CD4-positive, alpha-beta T cell treated with Interleukin-17A for 4 hours (primary cell): ENCODE measurements at places on chromosomes 1 and 21.

GRCh38 chr1:94798054-94798453 lies 22.1 kb upstream of the SLC44A3 start:
- DNase-seq, result no peak

- DNase-seq, result no peak
These were observed 60.1 kb downstream of the KIAA0040 start for GRCh38 chr1:175132436-175132835.

- DNase-seq, result no peak
These were observed 4.5 kb upstream of the SVBP start for GRCh38 chr1:42821690-42822089.

DNA sequence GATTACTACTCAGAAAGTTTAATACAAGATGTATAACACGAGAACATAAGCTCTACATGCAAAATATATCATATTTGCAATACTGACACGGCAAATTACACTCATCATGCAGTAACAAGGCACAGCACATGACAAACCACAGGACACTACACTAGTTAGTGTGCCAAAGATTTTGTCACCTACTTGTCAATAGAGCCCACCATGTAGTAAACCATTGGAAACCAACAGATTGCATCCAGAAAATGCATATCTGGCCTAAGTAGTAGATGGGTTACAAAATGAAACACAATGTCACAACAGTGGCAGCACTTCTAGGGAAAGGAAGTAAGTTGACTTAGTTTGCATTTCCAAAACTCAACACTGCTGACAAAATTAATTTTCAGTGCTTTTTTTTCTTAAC lies 288.9 kb downstream of the KCNT2 start:
- DNase-seq, result no peak

- peak; percentile 1 for DNase-seq
These were observed 890 bp downstream of the GJC2 start for GRCh38 chr1:228150461-228151179.

- DNase-seq, result no peak
These were observed 38.1 kb upstream of the NBL1 start for GRCh38 chr1:19605967-19606366.

DNA sequence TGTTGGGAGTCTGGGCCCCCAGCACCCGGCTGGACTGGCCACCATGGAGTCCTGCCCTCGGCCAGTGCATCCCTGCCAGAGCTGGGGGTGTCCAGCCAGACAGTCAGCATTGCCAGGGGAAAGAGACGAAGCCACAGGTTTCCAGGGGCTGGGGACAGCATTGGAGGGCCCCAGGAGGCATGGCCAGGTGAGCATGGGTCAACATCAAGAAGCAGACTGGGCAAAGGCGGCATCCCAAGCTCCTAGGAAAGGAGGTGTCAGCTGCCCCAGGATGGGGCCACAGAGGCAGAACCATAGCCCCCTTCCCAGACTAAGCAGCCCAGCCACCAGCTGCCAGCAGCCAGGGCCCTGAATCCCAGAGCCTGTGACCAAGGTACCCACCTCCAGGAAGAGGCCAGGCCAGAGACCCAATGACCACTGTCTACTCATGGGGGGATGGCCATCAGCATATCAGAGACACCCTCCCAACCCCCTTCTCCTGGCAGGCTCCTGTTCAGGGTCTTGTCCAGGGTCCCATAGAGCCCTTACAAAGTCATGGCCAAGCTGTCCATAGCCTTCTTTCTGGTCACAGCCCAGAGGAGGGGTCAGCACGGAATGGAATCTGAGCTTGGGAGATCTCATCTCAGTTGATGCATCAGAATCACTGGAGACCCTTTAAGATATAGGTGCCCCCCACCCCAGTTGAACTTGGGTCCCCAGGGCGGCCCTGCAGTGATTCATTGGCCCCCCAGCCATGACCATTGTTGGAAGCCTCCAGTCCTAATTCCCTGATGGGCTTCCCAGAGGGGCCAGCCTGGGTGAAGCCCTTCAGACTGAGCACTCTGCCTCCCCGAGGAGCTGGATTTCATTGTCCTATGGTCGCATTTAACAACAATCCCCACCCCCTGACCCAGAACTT lies 32.5 kb downstream of the WNT3A start:
- no peak for DNase-seq

GRCh38 chr1:200139661-200140250 lies 112.2 kb downstream of the NR5A2 start:
- DNase-seq, result peak; percentile 34

DNA sequence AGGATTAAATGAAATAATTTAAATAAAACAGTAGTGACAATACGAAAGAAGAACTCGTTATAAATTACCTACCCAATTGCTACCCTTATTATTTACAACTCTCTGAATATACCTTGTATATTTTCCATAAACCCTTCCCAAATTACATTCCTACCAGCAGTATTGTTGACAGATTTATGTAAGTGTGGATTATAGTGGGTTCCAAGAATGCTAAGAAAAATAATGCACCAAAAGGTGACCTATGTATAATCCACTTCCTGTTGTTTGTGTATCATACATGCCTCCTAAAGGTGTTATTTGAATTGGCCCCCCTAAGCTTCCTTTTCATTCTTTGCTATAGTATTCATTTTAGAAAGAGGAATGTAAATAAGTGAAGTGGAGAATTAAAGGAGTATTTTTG lies 33.2 kb upstream of the CXADR start:
- DNase-seq, result no peak

GRCh38 chr1:45833361-45833760 lies 29.9 kb downstream of the MAST2 start:
- DNase-seq, result no peak

GRCh38 chr1:208476846-208477170 lies 232.6 kb upstream of the PLXNA2 start:
- DNase-seq, result no peak

DNA sequence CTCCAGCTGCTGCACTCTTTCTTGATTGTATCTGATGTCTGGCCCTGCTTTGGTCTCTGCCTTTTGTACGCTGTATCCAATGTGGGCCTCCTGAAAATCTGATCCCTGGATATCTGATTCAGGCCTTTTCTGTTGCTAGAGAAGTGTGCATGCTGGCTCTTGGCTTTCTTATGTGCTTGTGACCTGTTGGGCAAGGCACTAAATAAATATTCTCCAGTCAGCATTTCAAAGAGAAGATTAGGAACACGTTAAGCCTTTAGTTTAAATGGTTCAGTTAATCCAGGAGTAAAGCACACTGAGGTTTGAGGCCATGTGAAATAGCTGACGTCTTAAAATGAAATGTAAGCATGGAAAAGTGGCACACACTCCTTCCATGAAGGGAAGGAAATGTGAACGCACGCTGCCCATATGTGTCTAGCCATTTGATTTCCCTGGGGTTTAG lies 9.3 kb upstream of the F3 start:
- no peak for DNase-seq

DNA sequence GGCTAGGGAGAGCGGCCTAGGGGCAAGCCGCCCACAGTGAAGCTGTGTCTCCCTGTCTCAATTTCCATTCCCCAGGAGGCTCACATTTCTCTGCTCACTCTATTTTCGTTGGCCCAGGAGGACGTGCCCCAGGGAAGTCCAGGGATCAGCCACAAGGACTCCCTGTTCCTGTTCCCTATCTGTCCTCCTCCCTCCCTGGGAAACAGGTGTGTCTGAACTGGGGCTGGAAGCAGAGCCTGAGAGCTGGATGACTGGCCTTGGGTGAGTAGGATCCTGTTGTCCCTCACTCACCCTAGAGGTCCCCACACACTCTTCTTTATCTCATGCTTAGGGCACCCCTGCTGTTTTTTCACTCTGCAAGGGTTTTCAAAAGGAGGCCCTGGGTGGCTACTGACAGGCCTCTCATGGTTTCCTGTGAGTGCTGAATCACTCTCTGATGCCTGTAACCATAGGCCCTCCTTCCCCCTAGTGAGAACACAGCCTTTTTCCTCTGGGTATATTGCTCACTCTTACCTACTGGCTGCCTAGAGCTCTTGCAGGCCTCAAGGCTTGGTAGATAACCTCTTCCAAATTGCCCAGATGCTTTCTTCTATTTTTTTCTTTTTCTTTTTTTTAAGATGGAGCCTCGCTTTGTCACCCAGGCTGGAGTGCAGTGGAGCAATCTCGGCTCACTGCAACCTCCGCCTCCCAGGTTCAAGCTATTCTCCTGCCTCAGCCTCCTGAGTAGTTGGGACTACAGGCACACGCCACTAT lies 3.3 kb upstream of the UTP11 start:
- peak; percentile 56 for DNase-seq

GRCh38 chr21:14554948-14555347 lies 8.8 kb upstream of the SAMSN1 start:
- DNase-seq, result peak; percentile 58

GRCh38 chr1:167197692-167198091 lies 23.0 kb upstream of the POU2F1 start:
- peak; percentile 4 for DNase-seq

DNA sequence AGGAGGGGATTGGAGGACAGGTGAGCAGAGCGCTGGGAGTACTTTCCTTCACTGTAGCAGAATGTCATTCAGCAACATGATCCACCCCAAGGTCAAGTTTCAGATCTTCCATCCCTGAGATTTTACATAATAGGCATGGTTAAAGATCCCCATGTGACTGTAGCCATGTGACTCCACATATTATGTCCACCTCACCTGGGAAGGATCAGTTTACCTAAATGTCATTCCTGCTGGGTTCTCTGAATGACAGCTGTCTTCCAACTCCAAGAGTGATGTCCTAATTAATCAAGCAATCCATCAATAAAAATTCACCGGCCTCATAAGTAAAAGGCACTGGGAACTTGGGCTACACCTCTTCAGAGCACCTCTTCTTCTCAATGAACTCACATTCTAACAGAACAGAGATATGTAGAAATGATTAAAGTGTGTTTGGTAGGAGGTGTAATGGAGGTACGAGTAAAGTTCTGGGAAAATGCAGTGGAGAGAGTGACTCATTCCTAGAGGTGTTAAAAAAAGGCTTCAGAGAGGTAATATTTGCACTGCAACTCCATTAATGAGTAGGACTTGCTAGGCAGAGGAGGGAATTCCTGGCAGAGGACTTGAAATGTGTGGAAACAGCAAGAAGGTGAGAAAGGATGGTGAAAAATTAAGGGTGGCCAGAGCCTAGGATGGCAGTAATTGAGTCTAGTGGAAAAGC lies 22.2 kb upstream of the MAPKAPK2 start:
- DNase-seq, result no peak

- no peak for DNase-seq
These were observed 89.9 kb downstream of the FOXD2 start for GRCh38 chr1:47527653-47528272.

DNA sequence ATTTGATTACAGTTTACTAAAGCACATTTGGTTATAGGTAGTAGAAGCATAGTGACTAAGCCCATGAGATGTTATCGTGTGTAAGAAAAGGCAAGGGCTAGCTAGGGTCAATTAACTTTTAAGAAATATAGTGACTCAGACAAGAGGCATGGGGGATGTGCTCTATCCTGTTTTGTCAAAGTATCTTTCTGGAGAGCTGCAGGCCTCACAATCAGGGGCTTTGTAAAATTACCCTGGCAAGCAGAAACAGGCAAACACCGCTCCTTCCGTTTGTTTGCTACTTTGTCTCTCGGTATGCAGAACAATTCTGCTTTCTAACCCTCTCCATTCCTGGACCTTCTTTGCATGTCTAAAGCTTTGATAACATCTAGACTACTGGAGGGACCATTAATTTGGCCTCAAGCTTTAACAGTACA lies 26.1 kb upstream of the ZNF697 start:
- no peak for DNase-seq

DNA sequence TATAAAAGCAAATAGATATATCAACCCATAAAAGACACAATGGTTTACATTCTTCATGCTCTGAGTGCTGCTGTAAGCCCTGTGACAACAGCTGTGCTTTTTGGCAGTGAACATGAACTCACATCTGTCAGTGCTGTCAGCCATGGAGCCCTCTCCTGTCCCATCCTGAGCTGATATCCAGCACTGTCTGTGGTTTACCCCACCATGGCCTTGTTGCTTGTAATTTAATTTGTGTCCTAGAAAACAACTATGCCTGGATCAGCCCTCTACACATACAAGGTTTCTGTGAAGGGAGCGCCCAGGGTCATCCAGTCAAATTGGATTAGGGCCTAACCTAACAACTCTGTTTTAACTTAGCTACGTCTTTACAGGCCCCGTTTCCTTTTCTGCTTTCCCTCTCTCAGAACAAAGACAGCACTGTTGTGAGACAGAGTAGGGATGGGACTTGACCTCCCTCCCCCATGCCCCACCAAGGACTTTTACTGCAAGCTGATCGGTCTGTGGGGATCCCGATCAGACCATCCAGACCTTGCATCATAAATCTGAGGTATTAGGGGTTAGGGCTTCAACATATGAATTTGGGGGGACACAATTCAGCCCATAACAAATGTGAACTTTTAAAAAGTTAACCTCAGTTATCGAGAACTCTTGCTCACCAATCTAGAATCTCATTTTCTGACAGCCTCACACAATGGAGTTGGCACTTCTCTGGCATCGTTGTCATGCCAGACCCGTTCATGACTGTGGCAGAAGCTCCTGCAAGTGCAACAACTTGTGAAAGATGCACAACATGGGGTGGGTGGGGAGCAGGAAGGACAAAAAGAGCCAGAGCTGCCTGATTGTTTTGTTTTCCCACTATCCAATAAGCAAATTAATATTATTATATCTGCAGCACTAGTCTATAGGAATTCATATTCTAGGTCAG lies 16.4 kb upstream of the SLC44A3 start:
- no peak for DNase-seq

DNA sequence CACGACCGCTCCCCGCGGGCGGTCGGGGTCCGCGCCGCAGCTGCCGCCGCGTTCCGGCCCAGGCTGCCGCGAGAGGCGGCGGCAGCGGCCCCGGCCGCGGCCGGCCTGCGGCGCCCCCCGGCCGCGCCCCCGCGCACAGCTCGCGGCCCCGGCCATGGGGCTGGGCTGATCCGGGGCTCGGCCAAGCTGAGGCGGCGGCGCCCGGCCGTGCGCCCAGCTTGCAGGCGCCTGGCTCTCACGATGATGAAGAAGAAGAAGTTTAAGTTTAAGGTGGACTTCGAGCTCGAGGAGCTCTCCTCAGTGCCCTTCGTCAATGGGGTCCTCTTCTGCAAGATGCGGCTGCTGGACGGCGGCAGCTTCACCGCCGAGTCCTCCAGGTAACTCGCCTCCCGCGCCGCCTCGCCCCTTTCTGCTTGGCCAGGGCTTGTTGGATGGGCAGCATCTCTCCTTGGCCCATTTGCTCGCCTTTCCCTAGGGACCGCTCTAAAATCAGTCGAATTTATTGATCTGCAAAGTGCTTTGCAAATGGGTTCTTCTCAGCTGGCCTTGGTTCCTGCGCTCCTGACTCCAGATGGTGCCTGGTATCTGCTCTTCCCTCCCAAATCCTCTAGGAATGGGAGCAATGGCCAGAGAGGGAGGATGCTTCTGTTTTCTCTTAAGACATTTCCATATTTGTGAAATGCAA lies 431 bp downstream of the EEIG2 start:
- DNase-seq, result peak; percentile 47
